ENCODE measurements at places on chromosomes 6 and 20. TPM values are rescaled to one million over a fixed set of nuclear protein-coding genes. Genes with fewer than 3 reads are reported as not detected.

DNA sequence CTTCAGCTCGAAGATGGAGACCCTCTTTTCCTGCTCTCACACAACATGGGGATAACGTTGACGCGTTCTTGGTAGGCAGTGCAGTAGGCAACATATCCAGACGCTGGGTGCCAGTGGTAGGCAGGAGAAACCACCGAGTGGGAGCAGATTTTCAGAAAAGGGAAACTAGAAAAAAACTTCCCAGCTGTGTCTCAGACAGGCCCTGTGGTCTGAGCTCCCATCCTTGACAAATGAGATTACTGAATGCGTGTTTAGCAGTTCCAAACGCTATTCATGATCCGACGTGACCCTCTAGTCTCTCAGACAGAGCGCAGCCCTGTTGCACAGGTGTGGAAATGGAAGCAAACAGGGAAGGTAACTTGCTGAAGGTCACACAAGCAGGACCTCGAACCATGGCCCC, 83.9 kb upstream of the DUSP22 start:
- no peaks in the 10 kb centered on the region for H3K27me3 ChIP-seq
- H3K4me1 ChIP-seq, result no peaks in the 10 kb centered on the region
- H3K27ac ChIP-seq, result no peak overlapping the region

DNA sequence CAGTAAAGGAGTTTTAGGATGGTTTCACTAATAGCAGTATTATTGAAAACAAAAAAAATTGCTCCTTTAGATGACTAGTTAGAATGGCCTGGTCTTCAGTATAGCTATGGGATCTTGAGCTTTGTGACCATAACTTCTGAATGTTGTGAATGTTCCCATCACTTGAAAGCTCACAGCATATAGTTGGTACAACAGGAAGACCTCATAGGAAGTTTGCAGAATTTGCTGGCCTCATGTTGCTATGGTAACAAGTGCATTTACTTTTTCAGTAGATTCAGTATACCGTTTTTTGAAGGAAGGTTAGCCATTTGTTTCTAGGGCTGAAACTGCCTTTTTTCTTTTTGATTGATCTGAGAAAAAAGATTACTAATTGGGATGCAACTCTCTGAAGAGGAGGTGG, 8.3 kb downstream of the PHF3 start:
- no peak overlapping the region for H3K4me3 ChIP-seq
- peaks cover 5% of the 10 kb centered on the region for H3K4me1 ChIP-seq
- no peak overlapping the region for H3K27ac ChIP-seq
- H3K27me3 ChIP-seq, result no peaks in the 10 kb centered on the region

GRCh38 chr6:1878330-1878729, 268.6 kb downstream of the FOXC1 start:
- H3K4me3 ChIP-seq, result no peak overlapping the region
- H3K36me3 ChIP-seq, result no peaks in the 10 kb centered on the region
- H3K27me3 ChIP-seq, result no peaks in the 10 kb centered on the region
- H3K27ac ChIP-seq, result no peak overlapping the region
- H3K4me1 ChIP-seq, result no peaks in the 10 kb centered on the region
- DNase-seq, result no peak

DNA sequence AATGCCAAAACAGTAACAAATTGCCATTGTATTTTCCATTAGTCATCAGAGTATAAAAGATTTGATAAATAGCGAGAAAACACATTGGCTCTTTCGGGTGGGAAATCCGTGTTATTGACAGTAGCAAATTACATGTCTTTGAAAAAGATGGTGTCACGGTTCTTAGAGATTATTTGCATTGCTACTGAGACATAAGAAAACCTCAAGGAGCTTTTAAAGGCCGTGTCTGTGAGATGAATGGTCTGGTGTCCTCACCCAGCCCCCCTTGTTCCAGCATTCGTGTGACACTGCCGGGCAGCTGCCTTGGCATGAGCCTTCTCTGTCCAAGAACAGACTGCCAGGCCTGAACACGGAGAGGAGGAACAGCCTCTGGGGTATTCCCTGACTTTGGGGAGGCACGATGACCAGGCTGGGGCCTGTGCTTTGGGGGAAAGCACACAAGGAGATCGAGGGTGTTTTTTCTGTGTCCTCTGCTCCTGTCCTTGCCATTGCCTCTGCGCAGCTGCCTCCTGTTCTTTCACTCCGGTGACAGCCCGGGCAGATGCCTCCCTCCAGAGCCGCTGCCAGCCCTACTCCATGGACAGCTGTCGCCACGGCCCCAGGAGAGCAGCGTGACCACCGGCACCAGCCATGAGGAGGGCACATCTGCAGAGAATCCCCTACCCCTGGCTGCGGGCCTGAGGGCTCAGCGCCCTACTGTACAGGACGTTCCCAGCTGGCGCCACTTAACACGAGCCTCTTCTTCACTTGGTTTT, 167.7 kb upstream of the CDYL start:
- no peaks in the 10 kb centered on the region for H3K36me3 ChIP-seq
- H3K27me3 ChIP-seq, result no peaks in the 10 kb centered on the region
- H3K4me3 ChIP-seq, result no peak overlapping the region
- H3K27ac ChIP-seq, result no peak overlapping the region

DNA sequence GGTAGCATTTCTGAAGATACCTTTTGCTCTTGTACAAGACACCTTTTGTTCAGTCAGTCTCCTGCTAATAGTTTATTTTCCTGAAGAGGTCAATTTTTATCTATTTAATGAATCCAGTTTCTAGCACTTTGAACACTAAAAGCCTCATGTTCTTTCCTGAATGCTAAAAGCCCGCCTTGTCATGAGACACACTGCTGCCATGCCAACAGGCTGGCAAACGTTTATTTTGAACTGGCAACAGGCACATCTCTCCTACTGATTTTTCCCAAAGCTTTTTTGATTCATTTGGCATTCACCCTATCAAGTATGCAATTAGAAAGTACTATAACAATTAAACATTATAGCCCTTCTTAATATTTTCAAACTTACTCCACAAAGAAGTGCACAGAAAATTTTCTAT, 421.2 kb upstream of the EYS start:
- H3K27ac ChIP-seq, result no peak overlapping the region
- H3K27me3 ChIP-seq, result no peaks in the 10 kb centered on the region
- DNase-seq, result no peak

GRCh38 chr6:40437631-40438030, 149.5 kb downstream of the LRFN2 start:
- no peak for DNase-seq
- H3K36me3 ChIP-seq, result no peaks in the 10 kb centered on the region
- no peaks in the 10 kb centered on the region for H3K27me3 ChIP-seq
- H3K4me1 ChIP-seq, result no peaks in the 10 kb centered on the region

- no peaks in the 10 kb centered on the region for H3K4me1 ChIP-seq
- H3K27ac ChIP-seq, result no peak overlapping the region
- no peak for DNase-seq
- no peak overlapping the region for H3K4me3 ChIP-seq
- H3K27me3 ChIP-seq, result no peaks in the 10 kb centered on the region
- H3K36me3 ChIP-seq, result no peaks in the 10 kb centered on the region
Observed at GRCh38 chr6:137161949-137162348, 11.5 kb downstream of the IL22RA2 start.

GRCh38 chr6:159973406-159973805, 4.5 kb downstream of the IGF2R start:
- H3K4me3 ChIP-seq, result no peak overlapping the region
- no peak for DNase-seq
- peak overlapping the region; percentile 42 for H3K27ac ChIP-seq
- H3K36me3 ChIP-seq, result no peaks in the 10 kb centered on the region

- H3K27ac ChIP-seq, result no peak overlapping the region
- no peak overlapping the region for H3K4me3 ChIP-seq
- no peak for DNase-seq
- no peaks in the 10 kb centered on the region for H3K27me3 ChIP-seq
Observed at GRCh38 chr20:51148941-51149340, 126.0 kb upstream of the KCNG1 start.

DNA sequence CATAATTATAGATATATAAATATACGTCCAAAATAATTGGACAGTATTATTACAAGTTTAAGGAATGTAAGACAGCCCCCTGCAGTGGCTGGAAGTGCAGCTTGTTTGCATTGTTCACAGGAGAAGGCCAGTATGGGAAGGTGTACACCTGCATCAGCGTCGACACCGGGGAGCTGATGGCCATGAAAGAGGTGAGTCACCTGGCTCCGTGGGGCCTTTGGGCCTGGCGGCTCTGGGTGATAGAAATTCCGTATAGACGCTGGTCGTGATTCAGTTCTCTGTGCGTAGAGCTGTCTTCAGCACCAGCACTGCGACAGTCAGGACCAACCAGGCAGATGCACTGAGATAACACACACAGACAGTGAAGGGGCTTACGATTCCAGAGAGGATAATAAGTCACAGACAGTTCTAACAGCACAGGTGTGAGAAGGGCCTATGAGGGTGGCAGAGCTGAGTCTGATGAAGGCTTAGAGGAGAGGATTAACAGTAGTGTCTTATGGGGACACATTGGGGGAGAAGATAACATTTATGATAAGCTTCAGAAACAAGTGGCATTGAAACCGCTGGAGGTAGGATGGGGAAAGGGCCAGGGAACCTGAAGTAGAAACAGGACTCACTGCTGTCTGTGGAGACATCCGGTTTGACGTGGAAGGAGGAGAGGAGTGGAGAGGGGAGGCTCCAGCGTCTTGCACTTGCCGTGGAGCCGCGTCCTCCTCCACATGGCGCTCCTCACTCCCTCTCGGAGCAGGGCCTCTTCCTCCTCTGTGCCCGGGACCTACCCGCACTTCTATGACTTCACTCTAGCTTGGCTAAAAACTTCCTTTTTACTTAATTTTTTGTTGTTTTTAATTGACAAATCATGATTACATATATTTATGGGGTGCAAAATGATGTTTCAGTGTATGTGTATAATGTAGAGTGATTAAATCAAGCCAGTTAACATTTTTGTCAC, 116.5 kb downstream of the MAP3K4 start:
- peaks cover 58% of the 10 kb centered on the region for H3K36me3 ChIP-seq
- H3K27ac ChIP-seq, result no peak overlapping the region
- no peaks in the 10 kb centered on the region for H3K27me3 ChIP-seq
- no peak overlapping the region for H3K4me3 ChIP-seq
- no peak for DNase-seq

- peak; percentile 61 for DNase-seq
- H3K4me3 ChIP-seq, result no peak overlapping the region
- H3K27ac ChIP-seq, result no peak overlapping the region
- no peaks in the 10 kb centered on the region for H3K27me3 ChIP-seq
- no peaks in the 10 kb centered on the region for H3K4me1 ChIP-seq
Observed at GRCh38 chr6:70884074-70884983, 72.5 kb downstream of the B3GAT2 start.

DNA sequence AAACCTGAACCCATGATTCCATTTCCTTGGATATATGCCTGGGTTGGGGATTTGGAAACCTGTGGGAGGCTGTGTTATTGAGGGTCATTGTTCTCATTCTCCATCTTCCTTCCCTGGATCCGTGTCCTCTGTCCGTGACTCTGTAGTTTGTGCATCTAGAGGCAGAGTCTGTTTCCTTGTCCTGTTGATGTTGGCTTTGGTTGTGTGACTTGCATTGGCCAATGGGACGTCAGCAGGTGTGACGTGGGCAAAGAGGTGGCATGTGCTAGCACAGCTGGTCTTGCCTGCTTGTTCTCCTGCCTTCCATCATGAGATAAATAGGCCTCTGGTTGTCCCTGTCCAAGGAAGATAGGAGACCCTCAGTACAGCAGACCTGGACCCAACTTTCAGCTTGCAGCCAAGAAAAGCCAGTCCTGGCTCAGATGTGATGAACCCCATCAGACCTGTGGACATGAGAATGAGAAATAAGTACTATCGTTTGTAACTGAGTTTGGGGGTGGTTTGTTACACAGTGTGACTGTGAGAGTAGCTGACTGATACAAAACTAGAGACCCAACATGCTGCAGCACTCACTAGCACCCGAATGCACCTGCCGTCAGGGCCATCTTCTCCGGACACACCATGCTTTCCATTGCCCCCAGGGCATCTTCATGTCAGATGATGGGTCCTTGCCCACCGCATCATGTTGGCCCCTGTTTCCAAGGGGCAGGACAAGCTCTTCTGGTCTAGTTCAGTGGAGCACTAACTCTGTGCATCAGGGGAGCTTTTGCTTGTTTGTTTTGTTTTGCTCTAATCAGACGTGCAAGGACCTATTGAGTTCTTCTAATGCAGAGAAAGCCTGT, 195.3 kb upstream of the SULF2 start:
- peaks cover 4% of the 10 kb centered on the region for H3K27me3 ChIP-seq
- H3K4me1 ChIP-seq, result no peaks in the 10 kb centered on the region
- H3K36me3 ChIP-seq, result no peaks in the 10 kb centered on the region
- H3K27ac ChIP-seq, result no peak overlapping the region

DNA sequence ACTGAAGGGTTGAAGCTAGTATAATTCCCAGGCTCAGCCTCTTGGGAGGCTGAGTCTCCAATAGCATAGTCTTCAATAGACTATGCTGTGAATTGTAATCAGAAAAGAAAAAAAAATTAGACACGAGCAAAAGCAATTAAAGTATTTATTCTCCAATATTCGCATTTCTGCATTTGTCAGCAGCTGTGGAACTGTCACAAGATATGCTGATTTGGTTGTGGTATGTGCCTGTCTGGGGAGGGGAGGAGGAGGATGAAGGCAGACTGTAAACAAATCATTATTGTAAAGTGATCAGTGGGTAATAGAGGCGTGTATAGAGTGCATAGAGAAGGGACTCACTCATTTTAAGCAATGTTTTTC, 10.1 kb upstream of the BICRAL start:
- H3K27ac ChIP-seq, result no peak overlapping the region
- H3K4me3 ChIP-seq, result no peak overlapping the region
- H3K4me1 ChIP-seq, result peaks cover 4% of the 10 kb centered on the region
- DNase-seq, result no peak

DNA sequence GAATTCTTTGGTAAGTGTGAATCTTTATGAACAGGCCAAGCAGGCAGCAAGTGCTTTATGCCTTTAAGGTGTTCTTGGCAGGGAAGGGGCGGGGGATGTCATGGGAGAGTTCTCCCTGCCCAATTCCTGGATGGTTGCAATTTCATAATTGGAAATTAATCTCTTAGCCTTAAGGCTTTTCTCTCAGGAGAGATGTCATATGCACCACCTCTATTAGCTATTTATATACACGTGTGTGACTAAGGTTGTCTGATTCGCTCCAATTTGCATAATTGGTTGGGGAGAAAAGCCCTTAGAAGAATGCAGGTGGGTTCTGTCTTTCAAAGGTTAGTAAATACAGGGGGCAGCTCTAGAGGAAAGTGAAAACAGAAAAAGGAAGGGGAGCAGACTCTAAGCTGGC, 5.2 kb upstream of the ENPP5 start:
- H3K4me1 ChIP-seq, result no peaks in the 10 kb centered on the region
- no peak overlapping the region for H3K27ac ChIP-seq
- no peaks in the 10 kb centered on the region for H3K27me3 ChIP-seq
- H3K4me3 ChIP-seq, result no peak overlapping the region

DNA sequence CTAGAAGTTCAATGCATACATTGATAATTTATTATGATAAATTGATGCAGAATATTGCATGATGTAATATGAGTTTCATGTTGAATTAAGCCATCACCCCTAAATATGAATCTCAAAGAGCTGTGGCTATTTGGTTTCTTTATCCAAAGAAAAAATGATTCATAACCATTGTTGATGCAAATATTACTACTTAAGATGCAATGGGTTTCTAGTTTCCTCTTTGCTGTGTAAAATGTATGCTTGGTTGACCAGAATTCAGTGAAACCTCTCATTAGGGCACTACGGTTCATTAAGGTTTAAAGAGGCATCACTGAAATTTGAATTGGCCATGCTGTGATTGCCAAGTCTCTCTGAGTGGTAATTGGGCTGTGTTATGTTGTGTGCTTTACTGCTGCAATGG, 492.5 kb upstream of the FLRT3 start:
- no peak overlapping the region for H3K27ac ChIP-seq
- H3K36me3 ChIP-seq, result no peaks in the 10 kb centered on the region
- H3K27me3 ChIP-seq, result no peaks in the 10 kb centered on the region
- no peak overlapping the region for H3K4me3 ChIP-seq

The SUMO4 gene
- 1.7 TPM for total RNA-seq

The GSTA3 gene
- 5.8 TPM for total RNA-seq

The SLC16A10 gene
- total RNA-seq, result 9.2 TPM

The TRIM10 gene
- total RNA-seq, result 1.8 TPM

The PROKR2 gene
- total RNA-seq, result not detected

The SLC22A16 gene
- 0.65 TPM for total RNA-seq

The ZNF322 gene
- 26.0 TPM for total RNA-seq

The C4B gene
- 168 TPM for total RNA-seq

Measured in lung (tissue), 17 donors.